ENCODE measurements at places on chromosomes 12 and 14.

DNA sequence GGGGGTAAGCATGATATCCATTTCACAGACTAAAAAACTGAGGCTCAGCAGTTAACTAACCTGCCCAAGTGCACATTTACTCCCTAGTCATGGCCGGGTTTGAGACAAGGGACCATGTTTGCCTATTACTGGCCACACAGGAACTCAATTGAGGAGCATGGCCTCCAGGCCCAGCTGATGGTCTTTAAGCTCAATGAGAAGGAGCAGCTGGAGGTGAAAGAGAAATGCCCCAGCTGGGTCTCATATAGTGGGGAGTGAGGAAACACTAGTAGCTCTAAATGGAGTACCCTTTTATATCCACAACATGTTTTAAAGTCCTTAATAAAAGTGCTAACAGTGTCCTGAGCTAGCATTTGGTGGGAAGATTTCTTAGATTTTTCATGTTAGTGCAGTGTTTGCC, 1.6 kb downstream of the TDP1 start:
- DNase-seq: no peak

DNA sequence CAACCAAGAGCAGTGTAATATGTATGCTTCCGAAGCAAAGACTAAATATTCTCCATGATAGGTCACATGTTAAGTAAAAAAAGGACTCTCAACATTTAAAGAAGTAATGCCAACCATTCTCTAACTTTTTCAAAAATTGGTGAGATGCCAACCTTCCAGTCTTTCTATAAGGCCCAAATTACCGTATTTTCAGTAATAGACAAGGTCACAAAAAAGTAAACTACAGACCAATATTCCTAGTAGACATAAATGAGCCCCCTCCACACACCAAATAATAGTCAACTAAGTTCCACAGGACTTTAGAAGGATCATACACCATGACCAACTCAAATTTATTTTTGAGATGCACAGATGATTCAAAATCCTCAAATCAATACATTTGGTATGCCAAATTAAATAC, 867.4 kb downstream of the TMEM121 start:
- DNase-seq: no peak

GRCh38 chr14:92846162-92846897, 52.2 kb downstream of the GOLGA5 start:
- no peak for DNase-seq

GRCh38 chr12:14930299-14930698, 8.0 kb downstream of the ERP27 start:
- no peak for DNase-seq

DNA sequence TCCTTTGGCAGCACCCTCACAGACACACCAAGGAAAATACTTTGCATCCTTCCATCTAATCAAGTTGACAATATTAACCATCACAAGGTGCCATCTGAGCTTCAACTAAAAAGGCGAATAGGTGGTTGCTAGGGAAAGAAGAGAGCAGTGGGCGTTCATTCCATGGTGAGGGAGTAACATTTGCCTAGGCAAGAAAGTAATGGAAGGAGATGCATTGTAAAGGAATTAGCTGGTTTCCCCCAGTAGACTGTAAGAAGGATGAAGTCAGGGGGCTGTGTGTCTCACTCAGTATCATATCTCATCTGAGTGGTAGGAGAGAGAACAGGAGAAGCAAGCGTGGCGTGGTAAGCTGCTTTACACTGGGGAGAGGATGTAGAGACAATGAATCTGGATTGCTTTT, 34.7 kb downstream of the AKAP6 start:
- no peak for DNase-seq

GRCh38 chr14:37858733-37859132, 263.3 kb downstream of the TTC6 start:
- no peak for DNase-seq

DNA sequence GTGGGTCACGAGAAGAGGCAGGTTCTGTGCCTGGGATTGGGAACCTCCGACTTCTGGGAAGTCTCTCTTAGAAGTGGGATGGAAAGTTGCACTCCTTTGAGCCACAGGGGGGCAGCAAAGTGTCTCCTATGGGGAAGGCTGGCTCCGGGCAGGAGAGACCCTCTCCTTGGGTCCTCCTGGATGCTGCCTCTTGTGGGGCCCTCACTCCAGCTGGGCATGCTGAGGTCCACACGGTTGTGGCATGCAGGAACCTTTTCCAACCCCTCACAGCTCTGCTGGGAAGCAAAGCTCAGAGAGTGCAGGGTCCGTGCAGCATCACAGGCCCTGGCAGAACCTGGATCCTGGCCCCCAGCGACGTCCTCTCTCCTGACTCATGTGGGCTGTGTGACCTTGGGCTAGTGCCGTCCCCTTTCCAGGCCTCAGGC, 17.4 kb downstream of the SDSL start:
- DNase-seq: peak; percentile 77

DNA sequence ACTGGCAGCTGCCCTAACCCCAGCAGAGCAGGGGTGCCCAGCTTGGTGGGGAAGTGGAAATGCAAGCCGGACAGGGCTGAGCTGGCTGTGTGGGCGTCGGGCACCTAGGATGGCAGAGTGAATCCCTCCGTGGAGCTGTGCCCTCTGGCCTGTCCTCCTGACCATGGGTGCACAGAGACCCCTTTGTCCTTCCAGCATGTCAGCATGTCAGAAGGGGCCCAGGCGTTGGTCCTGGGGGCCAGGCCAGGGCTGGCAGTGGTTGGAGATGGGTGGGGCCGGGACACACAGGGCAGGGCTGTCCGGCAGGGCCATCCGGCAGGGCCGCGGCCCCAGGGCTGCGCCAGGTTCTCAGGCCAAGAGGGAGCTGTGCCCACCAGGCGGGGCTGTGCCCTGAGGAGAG, 8.8 kb upstream of the TEX22 start:
- no peak for DNase-seq

GRCh38 chr12:75706786-75707605, 195.6 kb upstream of the KRR1 start:
- no peak for DNase-seq

DNA sequence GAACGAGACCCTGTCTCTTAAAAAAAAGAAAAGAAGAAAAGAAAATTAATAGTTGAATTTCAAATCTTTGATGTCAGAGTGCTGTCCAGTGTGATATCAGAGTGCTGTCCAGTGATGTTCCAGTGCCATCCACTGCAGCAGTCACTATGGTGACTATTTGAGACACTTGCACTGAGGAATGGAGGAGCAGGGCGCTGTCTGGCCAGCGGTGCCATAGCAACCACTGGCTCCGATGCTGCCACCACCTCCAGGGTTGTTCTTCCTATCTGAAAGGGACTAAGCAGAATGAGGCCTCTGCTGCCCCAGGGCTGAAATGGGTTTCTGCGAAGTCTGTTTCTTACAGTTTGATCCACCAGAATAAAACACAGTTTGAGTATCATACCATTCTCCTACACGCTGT, 272.9 kb downstream of the NUAK1 start:
- DNase-seq: no peak

GRCh38 chr12:27919671-27920235, 52.8 kb downstream of the PTHLH start:
- no peak for DNase-seq

DNA sequence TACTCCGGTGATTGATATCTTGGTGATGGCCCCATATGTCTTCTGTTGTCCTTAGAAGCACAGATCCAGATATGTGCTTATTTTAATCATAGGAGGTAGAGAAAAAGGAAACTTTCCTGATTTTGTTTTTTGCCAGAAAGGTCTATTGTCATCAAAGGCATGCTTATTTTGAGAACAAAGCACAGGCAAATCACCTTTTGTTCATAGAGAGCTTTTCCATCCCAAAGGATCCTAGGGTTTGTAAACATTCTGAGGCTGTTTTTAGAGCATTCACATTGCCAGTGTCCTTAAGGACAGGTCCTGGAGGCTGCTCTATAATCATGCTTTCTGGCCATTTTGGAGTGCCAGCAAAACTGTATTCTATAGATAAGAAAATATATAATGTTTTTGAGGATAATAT, 148.5 kb upstream of the SEL1L start:
- no peak for DNase-seq

DNA sequence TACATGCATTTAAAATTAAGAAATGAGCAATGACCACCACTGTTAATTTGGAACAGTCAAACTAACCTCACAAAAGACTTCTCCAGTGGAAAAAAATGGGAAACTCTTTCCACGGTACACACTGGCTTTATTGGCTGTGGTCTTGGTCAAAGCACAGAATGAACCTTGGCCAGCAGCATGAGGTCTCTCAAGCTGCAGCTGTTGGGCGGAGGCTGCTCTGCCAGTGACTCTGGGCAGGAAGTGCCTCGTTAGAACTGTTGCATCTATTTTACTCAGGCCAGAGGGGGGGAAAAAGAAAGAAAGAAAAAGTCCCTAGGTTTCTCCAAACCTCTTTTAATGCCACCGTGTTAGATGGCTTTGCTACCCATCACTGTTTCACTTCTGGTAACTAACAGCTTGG, 279.8 kb upstream of the DIO2 start:
- DNase-seq: peak; percentile 44

DNA sequence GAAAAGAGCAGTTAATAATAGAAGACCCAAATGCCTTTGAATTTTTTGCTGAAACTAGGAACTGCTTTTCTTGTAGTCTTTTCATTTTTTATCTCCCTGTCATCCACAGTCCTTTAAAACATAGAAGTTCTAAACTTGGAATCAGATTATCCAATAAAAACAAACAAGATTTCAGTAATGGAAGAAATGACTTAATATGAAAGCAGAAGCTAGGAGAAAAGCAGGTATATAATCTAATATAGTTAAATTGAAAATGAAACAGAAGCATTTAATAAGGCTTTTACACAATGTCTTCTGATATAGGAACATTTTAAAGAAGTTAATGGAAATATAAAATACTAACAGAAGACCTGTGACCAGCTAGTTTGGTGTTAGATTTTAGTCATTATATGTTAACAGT, 26.5 kb downstream of the PPP1R12A start:
- no peak for DNase-seq

DNA sequence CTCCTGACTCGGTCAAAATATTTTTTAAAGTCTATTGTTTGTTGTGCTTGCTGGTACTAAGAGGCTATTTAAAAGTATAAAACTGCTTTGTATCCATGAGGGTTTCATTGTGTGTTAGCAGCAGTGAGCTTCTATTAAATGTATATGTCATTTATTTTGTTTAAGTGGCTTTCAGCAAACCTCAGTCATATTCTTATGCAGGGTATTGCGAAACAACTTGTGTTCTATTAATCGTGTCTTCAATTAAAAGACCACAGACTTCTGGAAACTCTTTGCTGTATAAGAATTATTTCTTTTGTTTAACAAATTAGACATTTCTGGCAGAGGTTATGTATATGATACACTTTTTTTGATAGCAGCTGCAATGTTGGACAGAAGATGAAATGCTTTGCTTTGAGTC, 6.5 kb downstream of the IAPP start:
- DNase-seq: no peak

DNA sequence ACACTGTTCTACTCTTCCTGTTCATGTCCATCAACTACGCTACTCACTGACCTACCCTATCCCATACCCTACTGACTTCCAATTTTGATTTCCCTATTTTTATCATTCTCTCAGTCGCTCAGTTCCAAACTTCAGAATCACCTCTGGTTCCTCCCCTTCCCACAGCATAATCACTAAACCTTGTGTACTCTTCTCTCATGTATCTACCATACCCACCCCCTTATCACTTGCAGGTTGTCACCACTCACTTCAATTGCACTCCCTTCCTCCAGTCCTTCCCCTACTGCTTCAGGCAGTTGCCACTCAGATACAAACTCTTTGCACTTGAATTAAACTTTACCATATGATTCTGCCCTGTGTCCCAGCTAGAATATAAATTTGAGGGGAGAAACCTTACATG, 6.3 kb downstream of the RACGAP1 start:
- no peak for DNase-seq

DNA sequence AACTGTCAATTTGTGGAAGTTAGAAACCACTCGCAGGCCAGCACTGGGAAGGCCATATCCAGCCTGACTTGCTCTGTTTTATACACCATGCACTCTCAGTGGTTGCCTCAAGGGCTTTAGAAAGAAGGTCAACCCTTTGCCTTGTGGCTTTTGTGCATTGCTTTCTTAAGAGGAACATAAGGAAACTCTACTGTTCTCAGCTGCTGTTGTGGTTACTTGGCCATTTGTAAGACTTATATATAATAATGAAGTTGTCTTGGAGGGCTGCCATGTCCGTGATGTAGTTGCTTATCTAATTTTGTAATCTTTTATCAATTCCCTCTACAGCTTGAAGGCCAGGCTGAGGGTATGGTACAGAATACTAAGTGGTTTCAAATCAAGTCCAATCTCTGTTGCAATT, 637.8 kb downstream of the DIO2 start:
- no peak for DNase-seq

GRCh38 chr12:51896236-51896635, 8.3 kb downstream of the ANKRD33 start:
- DNase-seq: no peak

DNA sequence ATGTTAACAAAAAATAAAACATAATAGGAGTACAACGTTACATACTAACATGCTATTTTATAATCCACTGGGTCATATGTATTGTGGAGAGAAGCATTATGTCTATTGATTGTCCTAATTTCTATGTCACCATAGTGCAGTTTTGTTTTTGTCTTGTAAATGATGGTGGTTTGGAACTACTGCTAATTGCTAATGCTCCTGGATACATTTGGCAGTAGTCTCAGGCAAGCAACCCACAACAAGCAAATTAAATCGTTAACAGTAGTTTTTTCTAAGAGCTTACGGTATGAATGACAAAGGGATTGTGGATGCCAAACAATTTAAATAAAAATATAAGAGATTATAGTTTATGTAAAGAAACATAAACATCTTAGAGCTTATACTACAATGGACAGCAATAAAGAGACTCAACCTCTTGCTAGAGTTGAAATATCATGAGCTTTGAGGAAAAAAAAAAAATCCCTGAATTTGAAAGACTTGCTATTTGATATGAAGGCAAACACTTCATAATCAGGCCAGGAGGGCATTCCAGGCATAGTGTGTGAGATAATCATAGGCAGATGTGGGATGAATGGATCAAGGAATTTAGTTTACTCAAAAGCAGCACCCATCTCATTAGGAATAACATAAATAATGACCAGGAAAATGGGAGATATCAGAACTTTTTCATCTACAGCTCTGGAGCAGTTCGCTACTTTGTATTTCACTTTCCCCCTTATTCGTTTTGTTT, 181.3 kb downstream of the CCDC59 start:
- DNase-seq: peak; percentile 42

GRCh38 chr14:54252072-54252730, 144.6 kb upstream of the CDKN3 start:
- DNase-seq: no peak

DNA sequence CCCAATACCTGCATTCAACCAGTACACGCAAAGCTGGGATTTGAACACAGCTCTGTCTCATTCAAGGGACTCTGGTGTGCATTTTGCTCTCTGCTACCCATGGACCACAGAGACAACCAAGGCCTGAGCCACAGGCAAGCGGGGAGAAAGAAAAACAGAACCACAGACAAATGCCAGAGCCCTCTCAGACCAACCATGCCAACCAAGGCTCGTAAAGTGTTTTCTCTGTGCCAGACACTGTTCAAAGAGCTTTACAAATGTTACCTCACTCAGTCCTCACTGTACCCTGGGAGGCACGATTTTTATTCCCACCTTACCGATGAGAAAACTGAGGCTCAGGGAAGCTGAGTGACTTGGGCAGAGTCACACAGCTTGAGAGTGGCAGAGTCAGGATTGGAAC, 32.4 kb upstream of the EML1 start:
- no peak for DNase-seq

Measured in NCI-H510A treated with DMSO at 0.1 percent for 48 hours (cell line).